ENCODE measurements at places on chromosomes 6 and 20. TPM values are rescaled to one million over a fixed set of nuclear protein-coding genes. Genes with fewer than 3 reads are reported as not detected.

COL21A1 gene
- 0.60 TPM for total RNA-seq

SIRPA gene
- 30.1 TPM for total RNA-seq

SGK2 gene
- 7.2 TPM for total RNA-seq

TAGAP gene
- not detected for total RNA-seq

FNDC11 gene
- total RNA-seq: 0.09 TPM

DEF6 gene
- total RNA-seq: not detected

CLVS2 gene
- 0.08 TPM for total RNA-seq

ABHD16B gene
- not detected for total RNA-seq

ADGB gene
- not detected for total RNA-seq

TGM3 gene
- not detected for total RNA-seq

SIRPB2 gene
- not detected for total RNA-seq

NOTCH4 gene
- total RNA-seq: 0.63 TPM

BPIFB2 gene
- not detected for total RNA-seq

HSPA12B gene
- 0.59 TPM for total RNA-seq

SAMD3 gene
- not detected for total RNA-seq

TGM2 gene
- 445 TPM for total RNA-seq

C4A gene
- total RNA-seq: 1.5 TPM

ADAT2 gene
- 5.8 TPM for total RNA-seq

RFX6 gene
- not detected for total RNA-seq

SAMD5 gene
- 0.58 TPM for total RNA-seq

HLA-DQA1 gene
- not detected for total RNA-seq

CCN6 gene
- not detected for total RNA-seq

SYCP2L gene
- total RNA-seq: 3.9 TPM

SPATS1 gene
- not detected for total RNA-seq

SAMD10 gene
- not detected for total RNA-seq

SULF2 gene
- total RNA-seq: 21.7 TPM

BANF2 gene
- not detected for total RNA-seq

ADAM33 gene
- not detected for total RNA-seq

CRISP2 gene
- not detected for total RNA-seq

EBF4 gene
- total RNA-seq: 2.7 TPM

ATP6V1G2 gene
- total RNA-seq: 0.69 TPM

OOEP gene
- total RNA-seq: not detected

OR10C1 gene
- total RNA-seq: not detected

GPR63 gene
- total RNA-seq: 0.26 TPM

UBE2J1 gene
- total RNA-seq: 15.1 TPM

PPP1R3G gene
- 1.4 TPM for total RNA-seq

PROKR2 gene
- not detected for total RNA-seq

ZNF831 gene
- total RNA-seq: not detected

BMP2 gene
- total RNA-seq: 0.64 TPM

PHF10 gene
- total RNA-seq: 22.5 TPM

CRIP3 gene
- not detected for total RNA-seq
